ENCODE measurements at places on chromosomes 13 and 19.

DNA sequence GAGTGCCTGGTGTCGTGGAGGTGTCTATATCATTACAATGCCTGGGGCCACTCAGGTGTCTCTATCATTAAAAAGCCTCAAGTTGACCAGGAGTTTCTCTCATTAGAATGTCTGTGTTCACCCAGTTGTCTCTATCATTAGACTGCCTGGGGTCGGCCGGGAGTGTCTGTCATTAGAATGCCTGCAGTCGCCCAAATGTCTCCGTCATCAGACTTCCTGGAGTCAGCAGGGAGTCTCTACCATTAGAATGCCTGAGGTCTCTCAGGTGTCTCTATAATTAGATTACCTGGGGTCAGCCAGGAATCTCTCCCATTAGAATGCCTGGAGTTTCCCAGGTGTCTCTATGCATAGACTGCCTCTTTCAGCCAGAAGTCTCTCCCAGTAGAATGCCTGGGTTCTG, 1477.6 kb downstream of the UQCRFS1 start:
- no peak for DNase-seq

DNA sequence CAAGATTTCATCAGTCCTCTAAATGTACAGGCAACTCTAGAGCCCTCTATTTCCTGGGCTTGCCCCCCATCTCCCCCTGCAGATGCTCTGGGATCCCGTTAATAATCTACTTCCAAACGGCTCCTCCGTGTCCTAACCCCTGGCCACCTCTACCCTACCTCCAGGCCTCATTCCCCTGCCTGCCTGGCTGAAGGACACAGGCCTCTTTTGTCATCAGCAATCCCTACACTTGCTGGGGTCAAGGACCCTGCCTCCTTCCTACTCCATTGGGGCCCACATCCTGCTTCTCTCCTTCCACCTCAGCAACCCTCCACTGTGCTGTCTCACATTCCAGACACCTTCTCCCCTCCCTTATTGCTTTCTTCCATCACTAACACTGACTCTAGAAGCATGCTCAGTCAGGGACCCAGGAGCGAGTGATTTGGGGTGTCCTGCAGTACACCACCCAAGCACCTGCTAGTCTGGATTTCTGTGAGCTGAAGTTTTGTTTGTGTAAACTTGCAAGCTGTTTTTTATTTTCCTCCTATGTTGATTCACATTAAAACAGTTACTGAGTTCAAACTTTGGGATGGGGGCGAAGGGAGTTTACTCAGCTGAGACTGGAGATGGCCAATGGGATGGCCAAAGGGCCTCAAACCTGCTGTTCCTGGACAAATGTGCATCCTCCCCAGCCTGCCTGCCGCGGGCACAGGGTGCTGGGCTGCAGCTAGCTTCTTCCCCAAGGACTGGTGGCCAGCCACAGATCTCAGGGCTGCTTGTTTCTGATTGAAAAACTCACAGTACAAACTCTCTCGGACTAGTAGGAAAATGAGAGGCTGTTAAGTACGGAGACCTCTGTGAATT, 314.7 kb downstream of the FOXO1 start:
- DNase-seq, result no peak

GRCh38 chr19:46849610-46850009, 1.0 kb downstream of the AP2S1 start:
- DNase-seq, result no peak

- DNase-seq, result no peak
These were observed 7.8 kb upstream of the TINCR start for GRCh38 chr19:5575590-5575989.

DNA sequence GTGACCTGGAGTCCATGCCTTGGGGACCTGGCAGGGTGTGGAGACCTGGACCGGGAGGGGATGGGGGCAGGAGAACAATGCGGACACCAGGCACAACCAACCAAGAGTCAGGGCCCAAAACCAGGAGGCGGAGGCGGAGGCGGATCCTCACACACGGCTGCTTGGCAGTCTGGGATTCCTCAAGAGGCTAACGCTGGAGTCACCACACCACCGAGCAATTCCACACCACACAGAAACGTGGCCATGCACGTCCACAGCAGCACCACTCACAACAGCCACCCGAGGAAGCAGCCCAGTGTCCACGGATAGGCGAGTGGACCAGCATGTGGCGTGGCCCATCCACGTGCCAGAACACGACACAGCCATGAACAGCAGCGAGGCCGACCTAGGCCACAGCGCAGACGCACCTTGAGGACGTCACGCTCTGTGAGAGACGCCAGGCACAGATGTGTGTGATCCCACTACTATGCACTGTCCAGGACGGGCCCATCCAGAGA, 17.7 kb downstream of the SBNO2 start:
- DNase-seq, result no peak

- no peak for DNase-seq
These were observed 99.7 kb downstream of the GPC6 start for GRCh38 chr13:93326234-93326811.

GRCh38 chr13:100581504-100581903, 7.1 kb downstream of the GGACT start:
- DNase-seq, result no peak

- no peak for DNase-seq
These were observed 36.0 kb downstream of the POLR1D start for GRCh38 chr13:27657724-27658123.

- DNase-seq, result no peak
These were observed 10.4 kb downstream of the IGFLR1 start for GRCh38 chr19:35731779-35732405.

DNA sequence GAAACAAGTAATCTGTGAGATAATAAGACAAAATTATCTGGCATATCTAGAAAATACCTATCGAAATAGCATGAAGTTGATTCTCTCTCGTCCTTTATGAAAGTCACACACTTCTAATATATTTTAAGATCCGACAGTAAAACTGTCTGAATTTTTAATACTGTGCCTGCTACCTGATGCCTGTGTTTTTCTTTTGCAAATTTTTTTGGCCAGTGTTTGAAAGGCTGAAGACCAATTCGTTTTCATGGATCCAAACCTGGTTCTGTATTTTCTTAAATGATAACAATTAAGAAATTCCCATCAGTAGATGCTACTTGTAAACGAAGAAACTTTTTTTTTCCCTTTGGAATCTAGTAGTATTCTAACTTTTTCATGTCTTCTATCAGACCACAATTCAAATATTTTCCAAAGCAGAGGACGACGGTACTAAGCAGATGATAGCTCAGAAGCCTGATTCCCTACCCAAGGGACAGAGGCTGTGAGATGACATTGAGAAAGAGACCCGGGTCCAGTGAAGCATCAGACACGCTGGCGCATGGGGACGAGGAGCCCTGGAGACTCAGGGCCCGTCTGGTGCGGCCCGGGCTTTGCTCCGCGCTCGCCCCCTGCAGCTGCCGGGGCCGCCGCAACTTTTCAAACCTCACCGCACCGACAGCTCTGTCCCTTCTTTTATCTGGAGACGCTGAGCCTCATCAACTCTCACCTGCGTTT, 49.5 kb upstream of the PABPC3 start:
- no peak for DNase-seq

DNA sequence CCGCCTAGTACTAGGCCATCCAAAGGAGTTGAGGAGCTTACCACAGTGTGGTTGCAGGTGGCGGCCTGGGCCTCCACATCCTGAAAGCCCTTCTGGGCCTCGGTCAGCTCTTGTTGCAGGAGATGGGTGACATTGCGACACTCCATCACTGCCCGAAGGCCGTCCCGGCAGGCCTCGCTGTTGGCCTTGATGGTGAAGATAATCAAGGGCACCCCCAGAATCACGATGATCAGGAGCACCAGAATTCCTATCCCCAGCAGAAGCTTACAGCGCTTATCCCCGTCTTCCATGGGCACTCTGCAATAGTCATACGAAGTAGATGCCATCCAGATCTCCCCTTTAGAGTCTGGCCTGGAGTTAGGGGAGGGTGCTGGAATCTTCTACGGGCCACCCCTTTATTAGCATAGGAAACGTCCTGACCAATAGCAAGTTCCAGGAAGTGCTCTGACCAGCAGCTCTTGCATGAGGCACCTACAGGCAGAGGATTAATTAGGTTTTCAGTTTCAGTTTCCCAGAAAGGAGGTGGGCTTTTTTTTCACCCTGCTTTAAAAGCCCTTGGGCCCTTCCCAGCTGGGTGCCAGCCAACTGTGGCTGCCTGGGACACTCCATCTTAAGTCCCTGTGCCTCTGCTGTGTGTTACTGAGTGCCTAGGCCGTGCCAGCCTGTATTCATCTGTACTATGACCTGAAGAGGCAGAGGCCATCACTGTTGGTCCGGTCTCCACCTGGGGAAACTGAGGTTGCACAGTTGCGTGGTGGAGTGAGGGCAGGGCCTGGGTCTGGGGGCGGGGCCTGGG, at the start of gene BST2:
BST2 (minus strand) TSS at position 381 of the 796 bp plus-strand sequence; CDS start at position 326, 55 bp downstream.
- DNase-seq, result no peak

DNA sequence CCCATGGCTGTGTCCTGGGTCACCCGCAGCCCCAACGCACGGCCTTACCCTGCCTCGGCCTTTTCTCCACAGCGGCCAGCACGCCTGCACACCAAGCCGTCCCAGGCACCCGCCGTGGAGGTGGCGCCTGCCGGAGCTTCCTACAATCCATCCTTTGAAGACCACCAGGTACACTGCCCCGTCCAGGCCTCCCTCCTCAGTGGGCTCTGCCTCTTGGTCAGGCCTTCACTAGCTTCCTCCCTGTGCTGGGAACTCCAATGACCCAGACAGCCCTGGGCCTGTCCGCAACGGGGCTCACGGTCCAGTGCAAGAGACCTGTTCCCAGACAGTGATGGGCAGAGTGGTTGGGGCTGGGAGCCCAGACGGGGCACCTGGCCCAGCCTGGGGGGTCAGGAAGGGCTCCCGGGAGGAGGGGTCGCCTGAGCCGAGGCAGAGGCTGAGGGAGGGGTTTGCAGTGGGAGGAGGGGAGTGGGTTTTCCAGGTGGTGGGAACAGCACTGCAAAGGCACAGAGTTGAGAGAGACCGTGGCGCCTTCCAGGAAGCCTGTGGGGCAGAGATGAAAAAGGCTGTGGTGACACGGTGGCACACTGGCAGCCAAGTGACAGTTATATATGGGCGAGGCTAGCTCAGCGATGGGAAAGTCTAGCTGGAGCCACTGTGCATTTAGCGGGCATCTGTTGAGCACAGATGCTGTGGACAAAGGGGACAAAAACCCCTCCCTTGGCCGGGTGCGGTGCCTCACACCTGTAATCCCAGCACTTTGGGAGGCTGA, 7.3 kb downstream of the NOP53 start:
- DNase-seq, result no peak

DNA sequence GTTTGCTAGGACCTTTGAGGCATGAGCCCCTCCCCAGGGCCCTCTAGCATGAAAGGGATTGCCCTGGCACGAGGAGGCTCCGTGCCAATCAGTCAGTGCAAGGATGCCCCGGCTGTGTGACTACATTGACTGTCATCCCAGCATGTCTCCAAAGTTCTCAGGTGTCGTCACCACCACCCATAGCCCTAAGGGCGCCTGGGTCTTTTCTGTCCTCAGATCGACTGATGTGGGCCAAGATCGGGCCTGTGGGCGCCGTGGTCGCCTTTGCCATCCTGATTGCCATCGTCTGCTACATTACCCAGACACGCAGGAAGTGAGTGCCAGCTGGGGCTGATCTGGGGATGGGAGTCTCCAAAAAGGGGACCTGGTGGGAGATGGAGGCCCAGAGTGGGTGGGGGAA, 18.4 kb downstream of the MAG start:
- no peak for DNase-seq
